ENCODE measurements at places on chromosomes 1 and 21.

GRCh38 chr1:211328084-211328694 is 1.6 kb downstream of the TRAF5 start:
- no peak for DNase-seq

GRCh38 chr1:118335331-118335732 is 150.3 kb upstream of the SPAG17 start:
- no peak for DNase-seq

DNA sequence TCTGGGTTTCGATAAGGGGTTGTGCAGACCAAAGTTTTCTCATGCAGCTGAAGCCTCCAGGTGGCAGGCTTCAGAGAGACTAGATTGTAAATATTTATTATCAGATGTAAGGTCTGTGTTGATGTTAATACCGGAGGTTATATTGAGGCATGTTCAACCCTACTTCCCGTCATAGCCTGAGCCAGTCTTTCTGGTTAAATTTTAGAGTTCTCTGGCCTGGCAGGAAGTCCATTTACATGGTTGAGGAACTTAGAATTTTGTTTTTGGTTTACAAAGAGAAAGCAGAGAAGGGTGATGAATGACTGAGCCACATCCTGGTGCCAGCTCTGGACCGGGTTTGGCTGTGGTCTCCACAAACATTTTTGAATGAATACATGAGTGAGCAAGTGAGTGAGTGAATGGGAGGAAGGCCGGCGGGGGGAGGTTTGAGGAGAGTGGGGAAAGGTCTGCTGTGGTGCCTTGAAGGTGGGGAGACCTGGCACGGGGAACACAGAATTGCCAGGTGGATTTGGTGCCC is 218.5 kb downstream of the DISC1 start:
- DNase-seq: no peak

- DNase-seq: no peak
Observed at GRCh38 chr1:1434824-1435105, 725 bp upstream of the VWA1 start.

GRCh38 chr21:32349333-32349944 is 43.4 kb downstream of the URB1 start:
- DNase-seq: no peak

DNA sequence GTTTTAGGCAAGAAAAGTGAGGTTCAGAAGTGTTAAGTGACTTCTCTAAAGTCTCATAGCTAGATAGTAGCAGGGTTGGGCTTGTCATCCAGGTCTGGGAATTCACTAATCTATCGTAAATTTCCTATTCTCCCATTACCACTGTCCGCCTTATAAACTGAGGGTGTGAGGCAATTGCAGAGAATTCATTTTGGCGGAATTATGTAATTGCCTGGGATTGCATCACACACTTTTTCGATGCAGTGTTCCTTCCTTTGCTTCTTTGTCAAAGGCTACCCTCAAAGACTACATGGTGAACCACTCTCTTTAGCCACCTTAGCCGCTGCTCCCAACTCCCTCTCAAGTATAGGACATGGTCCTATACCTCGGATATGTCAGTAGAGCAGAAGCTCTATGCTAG is 19.1 kb downstream of the SELP start:
- DNase-seq: no peak

GRCh38 chr21:31248598-31248997 is 95.5 kb downstream of the TIAM1 start:
- no peak for DNase-seq

- DNase-seq: no peak
Observed at GRCh38 chr1:22508329-22508728, 55.0 kb upstream of the EPHA8 start.

GRCh38 chr1:52955129-52955970 is 28.3 kb downstream of the SCP2 start:
- DNase-seq: no peak

DNA sequence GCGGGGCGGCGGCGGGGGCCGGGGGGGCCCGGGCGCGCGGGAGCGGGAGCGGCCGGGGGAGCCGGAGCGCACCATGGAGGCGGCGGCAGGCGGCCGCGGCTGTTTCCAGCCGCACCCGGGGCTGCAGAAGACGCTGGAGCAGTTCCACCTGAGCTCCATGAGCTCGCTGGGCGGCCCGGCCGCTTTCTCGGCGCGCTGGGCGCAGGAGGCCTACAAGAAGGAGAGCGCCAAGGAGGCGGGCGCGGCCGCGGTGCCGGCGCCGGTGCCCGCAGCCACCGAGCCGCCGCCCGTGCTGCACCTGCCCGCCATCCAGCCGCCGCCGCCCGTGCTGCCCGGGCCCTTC is 546 bp downstream of the SKI start:
- DNase-seq: no peak

GRCh38 chr1:100277866-100278265 is 11.8 kb downstream of the RTCA start:
- DNase-seq: no peak

GRCh38 chr21:40833184-40833583 is 13.8 kb downstream of the DSCAM start:
- no peak for DNase-seq

GRCh38 chr1:27601321-27601770 is 2.6 kb downstream of the AHDC1 start:
- DNase-seq: no peak

DNA sequence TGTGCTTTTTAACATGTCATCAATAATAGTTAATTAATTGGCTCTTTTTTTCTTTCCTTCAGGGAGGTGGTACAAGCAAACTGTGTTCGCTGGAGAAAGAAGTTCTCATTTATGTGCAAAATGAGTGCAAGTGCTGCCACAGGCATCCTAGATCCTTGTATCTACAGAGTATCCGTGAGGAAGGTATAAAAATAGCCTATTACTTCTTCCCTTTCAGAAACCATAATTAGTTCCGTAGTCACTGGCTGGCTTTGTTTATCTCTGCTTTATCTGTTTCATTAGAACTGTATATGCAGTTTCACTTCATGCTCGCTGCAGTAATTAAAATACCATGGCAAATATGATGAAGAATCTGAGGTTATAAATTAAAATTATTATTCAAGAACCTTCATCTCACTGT is 40.6 kb downstream of the EEIG2 start:
- DNase-seq: no peak

- DNase-seq: no peak
Observed at GRCh38 chr1:33943978-33944377, 80.1 kb downstream of the HMGB4 start.

- no peak for DNase-seq
Observed at GRCh38 chr1:174995916-174996315, 3.8 kb upstream of the CACYBP start.

GRCh38 chr1:41666981-41667631 is 182.6 kb upstream of the EDN2 start:
- no peak for DNase-seq

DNA sequence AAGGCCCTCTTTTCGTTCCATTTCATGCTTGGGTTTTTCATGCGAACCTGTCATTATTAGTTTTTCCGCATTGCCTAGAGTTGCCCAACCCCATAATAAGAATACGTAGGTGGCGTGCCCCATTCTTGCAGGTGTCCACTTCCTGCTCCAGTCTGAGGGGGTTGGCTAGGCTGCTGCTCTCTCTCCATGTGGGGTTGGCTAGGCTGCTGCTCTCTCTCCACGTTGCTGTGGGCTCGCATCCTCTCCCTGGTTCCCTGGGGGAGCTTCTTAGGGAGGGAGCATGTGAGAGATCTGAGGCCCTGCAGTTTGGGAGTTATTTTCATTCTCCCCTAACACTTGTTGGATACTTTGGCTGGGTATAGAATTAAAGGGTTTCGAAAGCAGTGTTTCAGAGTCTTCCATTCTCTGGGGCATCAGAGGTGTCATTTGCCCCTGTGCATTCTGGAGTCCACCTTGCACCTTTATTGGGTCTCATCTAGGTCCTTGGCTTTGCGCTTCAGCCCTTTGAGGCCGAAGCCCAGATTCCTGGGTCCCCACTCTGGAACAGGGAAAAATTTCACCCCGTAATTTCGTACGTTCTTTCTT is 8.6 kb downstream of the C1orf35 start:
- DNase-seq: no peak

Data from liver (tissue), 10 donors.